ENCODE measurements at places on chromosomes 6 and 20.

DNA sequence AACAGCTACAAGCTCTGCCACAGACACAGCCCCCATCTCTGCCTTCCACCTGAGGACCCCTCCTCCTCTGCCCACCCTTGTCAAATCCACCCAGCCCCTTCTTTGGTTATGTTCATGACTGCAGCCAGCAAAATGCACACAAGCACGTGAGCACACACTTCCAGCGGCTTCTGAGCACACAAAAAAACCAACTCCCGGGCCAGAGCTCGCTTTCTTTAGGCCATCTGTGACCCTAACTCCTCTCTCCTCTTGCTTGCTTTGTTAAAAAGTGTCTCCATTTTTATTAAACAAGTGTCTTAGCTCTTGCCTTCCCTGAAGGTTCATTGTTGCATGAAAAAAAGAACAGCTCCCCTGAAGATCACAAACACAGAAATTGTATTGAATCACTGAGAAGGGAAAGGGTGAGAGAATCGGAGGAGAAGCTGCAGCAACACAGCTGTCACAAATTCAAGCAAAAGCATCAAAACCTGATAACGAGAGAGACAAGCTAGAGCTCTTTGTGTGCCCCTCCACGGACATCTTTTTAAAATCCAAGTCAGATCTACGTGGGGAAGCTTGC is 142.1 kb downstream of the CD83 start:
- no peak overlapping the region for H3K27ac ChIP-seq
- no peaks in the 10 kb centered on the region for H3K27me3 ChIP-seq
- H3K36me3 ChIP-seq = no peaks in the 10 kb centered on the region
- H3K4me1 ChIP-seq = no peaks in the 10 kb centered on the region
- H3K4me3 ChIP-seq = no peak overlapping the region

GRCh38 chr20:13222319-13222716 is 1.2 kb downstream of the ISM1 start:
- no peak for DNase-seq
- H3K27ac ChIP-seq = no peak overlapping the region
- peaks cover 12% of the 10 kb centered on the region for H3K27me3 ChIP-seq
- H3K4me1 ChIP-seq = peaks cover 20% of the 10 kb centered on the region
- H3K4me3 ChIP-seq = no peak overlapping the region

DNA sequence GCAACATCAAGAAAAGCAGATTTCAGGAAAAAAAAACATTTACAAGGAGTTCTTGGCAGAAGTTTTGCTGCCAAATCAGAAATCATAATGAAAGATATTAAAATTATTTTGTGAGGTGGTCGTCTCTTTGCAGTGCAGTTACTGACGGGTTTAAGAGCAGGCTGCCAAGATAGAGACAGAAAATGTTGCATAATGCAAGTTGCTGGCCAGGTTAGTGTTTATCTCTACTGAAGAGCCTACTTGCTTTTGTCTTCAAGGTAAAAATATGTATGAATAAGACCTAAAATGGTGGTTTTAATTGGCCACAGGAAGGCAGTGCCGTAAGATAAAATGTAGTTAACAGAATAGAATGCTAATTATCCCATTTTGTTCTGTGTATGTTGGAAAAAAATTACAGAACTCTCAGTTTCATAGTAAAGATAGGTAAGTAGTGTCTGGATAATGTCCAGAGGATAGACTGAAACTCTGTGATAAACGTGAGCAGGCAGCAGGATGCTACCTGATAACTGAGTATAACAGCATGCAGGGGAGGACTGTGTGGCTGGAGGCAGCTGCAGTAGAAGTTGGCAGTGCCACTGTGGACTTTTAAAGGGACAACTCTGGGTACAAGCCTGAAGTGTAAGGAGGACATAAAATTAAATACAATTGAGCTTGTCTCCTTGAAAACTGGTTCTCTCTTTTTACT is 13.9 kb downstream of the FOXO3 start:
- H3K36me3 ChIP-seq = peaks cover under 1% of the 10 kb centered on the region
- no peaks in the 10 kb centered on the region for H3K27me3 ChIP-seq
- no peak overlapping the region for H3K27ac ChIP-seq
- no peak for DNase-seq
- peaks cover 48% of the 10 kb centered on the region for H3K4me1 ChIP-seq
- no peak overlapping the region for H3K4me3 ChIP-seq

- peak; percentile 51 for DNase-seq
- H3K4me3 ChIP-seq = no peak overlapping the region
- no peaks in the 10 kb centered on the region for H3K27me3 ChIP-seq
- no peaks in the 10 kb centered on the region for H3K36me3 ChIP-seq
- no peaks in the 10 kb centered on the region for H3K4me1 ChIP-seq
Observed at GRCh38 chr6:41846666-41847237, 48.4 kb downstream of the USP49 start.

Measured in CD4-positive, alpha-beta memory T cell (primary cell).